Dermis microvascular lymphatic vessel endothelial cell (primary cell): ENCODE measurements at places on chromosomes 1 and 21.

- DNase-seq = no peak
Measured at GRCh38 chr1:86491171-86491950, 22.6 kb downstream of the CLCA1 start.

GRCh38 chr21:36976882-36977651 lies 10.6 kb upstream of the HLCS start:
- DNase-seq = peak; percentile 84

DNA sequence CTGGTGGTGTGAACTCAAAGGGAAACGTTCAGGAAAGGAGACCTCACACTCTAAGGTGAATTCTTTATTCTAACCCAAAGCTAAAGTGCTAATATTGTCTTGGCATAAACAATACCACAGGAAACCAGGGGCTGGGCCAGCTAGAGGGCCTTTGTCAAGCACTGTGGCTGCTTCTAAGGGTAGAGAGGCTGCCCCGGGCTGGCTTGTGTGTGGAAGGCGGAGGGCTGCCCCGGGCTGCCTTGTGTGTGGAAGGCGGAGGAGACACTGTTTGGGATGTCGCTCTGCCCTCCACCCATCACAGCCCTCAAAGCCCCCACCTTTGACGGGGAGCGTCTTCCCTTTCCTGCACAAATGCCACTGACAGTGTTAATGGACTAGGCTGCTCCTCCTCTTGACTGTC lies 216.8 kb downstream of the TOMM20 start:
- DNase-seq = peak; percentile 84

- peak; percentile 17 for DNase-seq
Measured at GRCh38 chr1:64624808-64625207, 120.1 kb upstream of the RAVER2 start.

GRCh38 chr1:15345705-15346345 lies 63.9 kb upstream of the EFHD2 start:
- no peak for DNase-seq

DNA sequence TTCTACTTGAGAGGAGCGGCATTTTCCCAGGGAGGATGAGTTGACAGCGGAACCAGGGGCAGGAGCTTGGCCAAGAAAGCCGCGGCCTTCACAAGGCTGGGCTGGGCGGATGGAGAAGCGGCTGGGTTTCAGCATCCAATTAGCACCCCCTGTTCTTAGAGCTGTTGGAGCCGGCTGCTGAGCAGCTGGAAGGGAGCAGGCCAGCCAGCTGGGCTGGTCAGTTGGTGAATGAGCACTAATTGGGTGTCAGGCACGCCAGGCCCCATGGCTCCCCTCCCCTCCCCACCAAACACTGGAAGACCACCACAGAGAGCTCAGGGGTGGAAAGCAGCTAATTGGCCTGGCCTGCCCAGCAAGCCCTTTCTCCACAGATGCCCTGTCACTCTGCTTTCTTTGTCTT lies 245.6 kb downstream of the RRAGC start:
- DNase-seq = no peak

DNA sequence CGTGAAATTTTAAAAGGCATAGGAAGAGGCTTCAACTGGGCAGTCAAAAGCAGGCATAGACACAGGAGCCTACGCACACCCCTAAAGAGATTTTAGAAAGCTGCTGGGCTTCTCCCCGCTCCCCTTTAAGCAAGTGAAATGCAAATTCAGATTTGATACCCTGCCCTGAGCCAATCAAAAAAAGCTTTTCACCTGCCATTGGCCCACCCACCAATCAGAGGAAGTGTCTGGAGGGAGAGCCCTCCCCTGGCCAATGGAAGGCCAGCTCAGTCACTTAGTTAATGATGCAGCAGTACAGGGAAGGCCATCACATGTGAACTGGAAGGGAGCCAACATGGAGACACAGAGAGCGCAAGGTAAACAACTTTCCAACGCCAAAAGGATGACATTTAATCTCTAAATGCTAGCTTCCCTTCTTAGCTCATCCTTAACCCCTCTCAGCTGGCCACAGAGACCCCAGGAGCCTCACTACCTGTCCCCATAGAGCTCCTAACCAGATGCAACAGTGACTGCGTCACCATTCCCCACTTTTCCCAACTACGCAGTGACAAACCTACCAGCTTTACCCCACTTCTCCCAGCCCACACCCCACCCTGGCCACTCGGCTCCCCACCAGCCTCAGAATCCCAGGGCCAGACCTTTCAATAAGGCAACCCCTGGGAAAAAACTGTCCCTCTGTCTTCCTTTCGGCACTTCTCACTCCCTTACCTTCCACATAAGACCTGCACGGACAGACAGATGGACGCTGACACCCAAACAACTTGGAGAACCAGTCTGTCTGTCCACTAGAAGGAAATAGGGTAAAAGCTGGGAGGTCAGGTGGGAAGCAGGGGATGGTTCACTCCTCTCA lies 71.0 kb downstream of the CD46 start:
- DNase-seq = peak; percentile 93

GRCh38 chr1:65420590-65421350 lies at the start of the genes LEPR and LEPROT:
Gene LEPR (plus strand): TSS chr1:65420668. CDS start chr1:65565566, 144,898 bp downstream.
Gene LEPROT (plus strand): TSS chr1:65420668. CDS start chr1:65420725, 57 bp downstream.
- no peak for DNase-seq

- DNase-seq = no peak
Measured at GRCh38 chr1:84574936-84575335, 696 bp upstream of the CTBS start.

DNA sequence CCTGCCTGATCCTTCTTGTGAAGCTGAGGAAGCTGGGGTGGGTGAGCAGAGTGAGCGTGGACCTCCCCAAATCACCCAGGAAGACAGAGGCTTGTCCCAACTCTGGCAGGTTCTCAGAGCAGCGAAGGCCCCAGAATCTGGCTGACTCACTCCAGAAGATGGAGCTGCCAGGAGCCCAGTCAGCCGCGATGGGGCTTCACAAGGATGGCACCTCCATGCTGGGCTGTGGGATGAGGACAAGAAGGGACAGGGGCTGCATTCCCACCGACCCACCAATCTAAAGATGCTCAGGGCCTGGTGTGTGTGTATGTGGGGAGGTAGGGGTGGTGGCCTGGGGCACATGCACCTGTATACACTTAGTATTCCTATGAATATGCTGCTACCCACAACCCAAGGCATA lies 52.9 kb downstream of the ATP1A1 start:
- no peak for DNase-seq

DNA sequence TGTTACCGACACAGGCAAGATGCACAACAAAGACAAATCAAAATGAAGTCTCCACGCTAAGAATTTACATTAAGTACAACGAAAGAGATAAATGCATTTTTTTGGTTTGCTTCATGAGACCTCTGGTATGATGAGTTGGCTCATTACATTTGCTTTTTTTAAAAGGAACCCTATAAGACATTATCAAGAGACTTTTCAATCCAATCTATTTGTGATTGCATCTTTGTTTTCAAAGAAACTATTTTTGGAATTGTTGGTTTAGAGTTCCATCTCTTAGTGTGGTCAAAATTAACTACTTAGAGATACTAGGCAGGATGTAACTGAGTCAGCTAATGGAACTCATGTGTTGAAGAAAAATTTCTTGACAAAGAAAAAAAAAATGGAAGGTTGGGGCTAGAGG lies 200.1 kb downstream of the ZC3H11B start:
- no peak for DNase-seq

DNA sequence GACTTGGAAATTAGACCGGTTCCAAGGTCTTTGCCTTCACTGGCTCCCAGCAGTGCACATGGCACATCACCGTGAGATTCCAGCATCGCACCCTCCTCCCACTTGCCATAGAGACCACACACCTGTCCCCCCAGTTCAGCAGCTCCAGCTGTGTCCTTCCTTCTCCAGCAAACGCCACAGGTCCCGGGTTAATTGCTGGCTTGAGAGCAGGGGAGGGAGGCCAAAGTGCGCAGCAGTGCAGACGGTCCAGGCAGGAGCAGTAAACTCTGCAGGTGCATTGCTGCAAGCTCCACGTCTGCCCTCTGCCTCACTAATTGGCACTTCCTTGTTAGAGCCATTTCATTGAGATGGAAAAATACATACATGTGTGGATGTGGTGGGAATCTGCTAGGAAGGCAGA lies 65.3 kb downstream of the KLHDC7A start:
- no peak for DNase-seq

- DNase-seq = no peak
Measured at GRCh38 chr1:109309347-109309746, 2.5 kb upstream of the MYBPHL start.

DNA sequence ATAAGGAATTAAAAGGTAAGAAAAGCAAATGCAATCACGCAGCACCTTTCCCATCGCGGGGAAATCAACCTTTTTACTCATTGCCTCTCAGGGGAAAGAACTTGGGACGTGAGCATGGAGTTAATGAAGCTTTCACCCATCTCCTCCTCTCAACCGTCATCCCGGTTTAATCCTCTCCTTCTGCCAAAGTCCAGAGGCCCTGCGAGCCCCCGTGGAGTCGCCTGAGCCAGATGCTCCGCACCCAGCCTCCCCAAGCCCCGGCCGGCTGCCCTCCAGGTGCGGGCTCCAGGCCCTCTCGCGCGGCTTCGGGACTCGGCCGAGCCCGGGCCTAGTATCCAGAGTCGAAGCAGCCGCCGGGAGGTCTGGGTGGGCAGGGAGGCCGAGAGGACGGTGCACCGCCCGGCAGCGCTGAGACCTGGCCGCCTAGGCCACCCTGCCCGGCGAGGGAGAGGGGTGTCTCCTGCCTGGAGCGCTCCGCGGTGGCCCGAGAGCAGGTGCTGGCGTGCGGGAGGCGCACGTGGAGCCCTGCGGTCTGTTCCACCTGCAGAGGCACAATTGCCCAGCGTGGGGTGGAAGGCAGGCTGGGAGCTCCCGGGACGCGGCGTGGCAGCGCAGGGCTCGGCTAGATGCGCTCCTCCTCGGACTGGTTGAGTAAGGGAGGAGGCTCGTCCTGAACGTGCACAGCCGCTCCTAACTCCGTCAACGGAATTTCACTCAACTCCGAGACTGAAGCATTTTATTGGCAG lies 218.5 kb downstream of the SDCCAG8 start:
- DNase-seq = no peak

DNA sequence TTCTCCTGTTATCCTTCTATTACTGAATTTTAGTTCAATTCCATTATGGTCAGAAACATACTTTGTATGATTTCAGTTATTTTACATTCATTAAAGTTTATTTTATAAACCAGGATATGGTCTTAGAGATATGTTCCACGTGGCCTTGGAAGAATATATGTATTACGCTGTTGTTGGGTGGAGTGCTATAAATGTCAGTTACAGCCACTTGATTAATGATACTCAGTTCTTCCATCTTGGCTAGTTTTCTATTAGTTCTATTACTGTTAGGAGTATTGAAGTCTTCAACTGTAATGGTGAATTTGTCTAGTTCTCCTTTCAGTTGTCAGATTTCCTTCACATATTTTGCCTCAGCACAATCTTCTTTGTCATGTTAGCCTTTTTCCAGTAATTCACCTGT lies 26.7 kb downstream of the CCSAP start:
- no peak for DNase-seq

DNA sequence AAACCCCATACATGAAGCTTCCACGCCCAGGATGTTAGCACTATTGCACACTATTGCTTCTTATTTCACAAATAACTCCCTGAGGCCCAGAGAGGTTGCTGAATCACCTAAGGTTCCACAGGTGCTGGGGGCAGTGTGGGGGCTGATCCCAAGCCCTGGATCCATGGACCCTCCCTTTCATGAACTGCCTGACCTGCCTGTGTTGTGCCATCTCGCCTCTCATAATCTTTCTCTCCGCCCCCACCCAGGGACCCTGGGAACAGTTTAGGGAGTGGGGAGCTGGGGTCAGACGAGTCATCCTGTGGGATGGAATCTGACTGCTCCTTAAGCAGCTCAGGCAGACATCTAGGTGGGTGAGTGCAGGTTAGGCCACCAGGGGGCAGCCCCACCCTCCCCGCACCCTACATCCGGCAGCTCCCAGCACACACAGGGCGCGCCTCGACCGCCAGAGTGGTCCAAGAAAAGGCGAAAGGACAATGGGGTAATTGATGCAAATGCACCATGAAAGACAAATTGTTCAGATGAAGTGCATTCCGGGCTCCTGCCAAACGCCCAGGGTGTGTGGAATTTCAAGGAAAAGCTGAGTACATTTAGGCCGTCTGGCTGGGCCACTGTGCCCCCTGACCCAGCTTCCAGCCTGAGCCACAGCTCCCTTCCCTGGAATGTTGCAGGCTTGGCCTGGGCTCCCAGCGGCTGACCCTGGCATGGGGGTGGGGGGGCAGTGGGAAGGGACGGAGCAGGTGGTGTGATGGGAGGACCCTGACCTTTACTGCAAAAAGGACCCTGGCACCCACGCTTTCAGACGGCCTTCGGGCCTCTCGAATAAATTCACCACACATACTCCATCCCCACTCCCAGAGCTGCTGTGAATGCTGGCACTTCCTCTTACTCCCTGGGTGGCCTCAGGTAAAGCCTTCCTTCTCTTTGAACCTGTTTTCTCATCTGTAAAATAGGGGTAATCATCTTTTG lies 20.8 kb downstream of the PHLDA3 start:
- DNase-seq = peak; percentile 72

DNA sequence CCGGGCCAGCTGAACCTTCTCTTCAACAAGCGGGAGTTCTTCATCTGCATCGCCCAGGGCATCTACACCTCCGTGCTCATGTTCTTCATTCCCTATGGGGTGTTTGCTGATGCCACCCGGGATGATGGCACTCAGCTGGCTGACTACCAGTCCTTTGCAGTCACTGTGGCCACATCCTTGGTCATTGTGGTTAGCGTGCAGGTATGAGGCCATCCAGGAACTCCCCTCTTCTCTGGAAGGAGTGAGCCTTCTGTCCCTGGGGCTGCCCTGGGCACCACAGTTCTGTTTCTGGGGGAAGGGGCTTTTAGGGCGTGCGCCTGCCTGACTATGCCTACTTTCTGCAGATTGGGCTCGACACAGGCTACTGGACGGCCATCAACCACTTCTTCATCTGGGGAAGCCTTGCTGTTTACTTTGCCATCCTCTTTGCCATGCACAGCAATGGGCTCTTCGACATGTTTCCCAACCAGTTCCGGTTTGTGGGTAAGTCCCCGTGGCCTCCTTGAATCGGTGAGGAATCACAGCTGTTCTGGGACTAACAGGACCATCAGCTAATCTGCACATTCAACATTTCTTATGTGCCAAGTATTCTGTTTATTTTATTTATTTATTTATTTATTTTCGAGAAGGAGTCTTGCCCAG lies 21.1 kb downstream of the ATP8B2 start:
- no peak for DNase-seq

DNA sequence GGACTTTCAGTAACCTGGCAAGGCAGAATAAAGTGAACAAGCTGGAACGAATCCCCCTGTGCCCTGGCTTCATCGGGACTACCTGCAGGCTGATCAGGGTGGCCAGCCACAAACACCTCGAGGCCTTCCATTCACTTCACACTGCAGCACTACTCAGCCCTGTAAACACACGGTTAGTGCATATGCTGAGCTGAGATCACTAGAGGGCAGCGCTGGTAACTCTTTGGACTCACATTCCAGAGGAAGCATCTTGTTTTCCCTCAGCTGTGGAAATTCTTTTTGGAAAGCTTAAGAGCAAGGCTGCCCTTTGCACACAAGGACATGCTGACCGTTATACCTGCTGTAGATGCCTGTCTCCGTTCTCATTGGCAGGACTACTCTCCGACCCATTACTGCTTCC lies 32.1 kb downstream of the PCSK9 start:
- peak; percentile 38 for DNase-seq

- peak; percentile 12 for DNase-seq
Measured at GRCh38 chr1:151255381-151255780, 847 bp downstream of the PSMD4 start.

- no peak for DNase-seq
Measured at GRCh38 chr1:5798151-5798730, 194.0 kb downstream of the NPHP4 start.
